ENCODE measurements at places on chromosomes 7 and 10. TPM values are rescaled to one million over a fixed set of nuclear protein-coding genes. Genes with fewer than 3 reads are reported as not detected.

Gene ERVW-1
- total RNA-seq: not detected

Gene LAMB1
- 292 TPM for total RNA-seq

Gene TEX47
- not detected for total RNA-seq

Gene OGDHL
- 0.37 TPM for total RNA-seq

Gene CHCHD1
- 17.5 TPM for total RNA-seq

Gene COX15
- total RNA-seq: 33.0 TPM

Gene FAM25A
- total RNA-seq: not detected

Gene ADGRA1
- total RNA-seq: not detected

Gene SHH
- not detected for total RNA-seq

Gene TMEM176A
- total RNA-seq: 0.22 TPM

Gene CLRN3
- not detected for total RNA-seq

Gene PPP1R17
- not detected for total RNA-seq

Gene CFAP58
- 1.00 TPM for total RNA-seq

Gene GBX1
- total RNA-seq: not detected

Gene ASZ1
- total RNA-seq: not detected

Gene MDH2
- 42.7 TPM for total RNA-seq

Gene ACSL5
- total RNA-seq: 0.22 TPM

Gene CLDN3
- 0.12 TPM for total RNA-seq

Gene ADAM12
- 40.8 TPM for total RNA-seq

Gene HERC4
- total RNA-seq: 146 TPM

Gene PLEKHA8
- total RNA-seq: 13.6 TPM

Gene ZRANB1
- total RNA-seq: 25.7 TPM

Gene GPR15LG
- total RNA-seq: not detected

Gene C10orf62
- total RNA-seq: 0.11 TPM

Gene TYW1
- total RNA-seq: 22.5 TPM

Gene ACTR3C
- total RNA-seq: 1.5 TPM

Gene LIPJ
- not detected for total RNA-seq

Data from uterine smooth muscle cell (primary cell).